Posterior cingulate gyrus (tissue), 11 donors: ENCODE measurements at places on chromosomes 12 and 14.

GRCh38 chr12:3405821-3406220, 85.2 kb upstream of the PRMT8 start:
- DNase-seq: no peak

GRCh38 chr12:110135806-110136205, 11.6 kb downstream of the IFT81 start:
- no peak for DNase-seq

DNA sequence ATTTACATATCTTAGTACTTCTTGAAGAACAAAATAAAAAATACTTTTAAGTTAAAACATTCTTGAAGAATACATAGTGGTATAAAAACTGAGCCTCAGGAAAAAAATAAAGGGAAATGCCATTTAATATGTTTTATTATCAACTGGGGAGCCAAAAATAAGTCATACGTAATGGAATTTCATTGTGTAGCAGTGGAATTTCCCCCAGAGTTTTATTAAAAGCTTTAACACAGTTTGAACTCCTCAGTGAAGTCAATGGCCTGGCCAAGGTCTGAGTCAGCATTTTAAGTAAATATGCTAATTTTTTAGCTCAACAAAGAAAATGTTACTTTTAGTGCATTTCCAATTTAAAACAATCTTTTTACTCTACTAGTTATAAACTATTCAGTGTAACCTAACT, 350.1 kb upstream of the ATP2B1 start:
- no peak for DNase-seq

DNA sequence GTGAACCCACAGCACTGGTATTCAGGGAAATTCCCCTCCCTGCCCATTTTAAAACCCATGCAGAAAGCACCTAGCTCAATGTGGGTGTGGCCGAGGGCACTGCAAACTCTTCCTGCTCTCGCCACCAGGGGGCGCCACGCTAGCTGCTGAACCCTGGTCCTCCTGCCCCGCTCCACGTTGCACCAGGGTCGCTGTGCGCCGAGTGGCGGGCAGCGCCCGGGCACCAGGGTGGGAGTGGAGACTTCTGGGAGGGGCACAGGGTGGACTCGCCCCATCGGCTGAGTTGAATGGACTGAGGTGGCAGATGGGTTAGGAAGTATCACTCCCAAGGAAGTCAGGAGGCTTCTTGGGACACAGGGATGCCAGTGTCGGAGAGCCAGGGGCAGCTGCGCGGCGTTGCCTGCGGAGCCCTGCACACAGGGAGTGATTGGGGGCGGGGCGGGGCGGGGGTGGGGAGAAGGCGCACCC, 48.1 kb upstream of the BCL11B start:
- DNase-seq: peak; percentile 52

DNA sequence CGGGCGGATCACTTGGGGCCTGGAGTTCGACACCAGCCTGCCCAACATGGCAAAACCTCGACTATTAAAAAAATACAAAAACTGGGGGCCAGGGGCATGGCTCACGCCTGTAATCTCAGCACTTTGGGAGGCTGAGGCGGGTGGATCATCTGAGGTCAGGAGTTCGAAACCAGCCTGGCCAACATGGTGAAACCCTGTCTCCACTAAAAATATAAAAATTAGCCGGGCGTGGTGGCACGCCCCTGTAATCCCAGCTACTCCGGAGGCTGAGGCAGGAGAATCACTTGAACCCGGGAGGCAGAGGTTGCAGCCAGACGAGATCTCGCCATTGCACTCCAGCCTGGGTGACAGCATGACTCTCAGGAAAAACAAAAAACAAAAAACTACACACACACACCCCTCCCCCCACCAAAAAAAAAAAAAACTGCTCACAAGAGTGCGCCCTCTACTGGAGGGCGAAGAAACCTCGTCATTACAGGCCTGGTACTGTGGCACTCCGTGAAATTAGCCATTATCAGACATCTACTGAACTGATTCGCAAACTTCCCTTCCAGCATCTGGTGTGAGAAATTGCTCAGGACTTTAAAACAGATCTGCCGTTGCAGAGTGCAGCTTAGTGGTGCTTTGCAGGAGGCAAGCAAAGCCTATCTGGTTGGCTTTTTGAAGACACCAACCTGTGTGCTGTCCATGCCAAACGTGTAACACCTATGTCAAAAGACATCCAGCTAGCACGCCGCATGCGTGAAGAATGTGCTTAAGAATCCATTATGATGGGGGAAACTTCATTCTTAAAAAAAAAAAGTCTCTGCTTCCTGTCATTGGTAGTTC, 7.7 kb downstream of the PPP1R3E start:
- peak; percentile 29 for DNase-seq

GRCh38 chr12:6934110-6934509, 6.4 kb downstream of the ATN1 start:
- DNase-seq: no peak

DNA sequence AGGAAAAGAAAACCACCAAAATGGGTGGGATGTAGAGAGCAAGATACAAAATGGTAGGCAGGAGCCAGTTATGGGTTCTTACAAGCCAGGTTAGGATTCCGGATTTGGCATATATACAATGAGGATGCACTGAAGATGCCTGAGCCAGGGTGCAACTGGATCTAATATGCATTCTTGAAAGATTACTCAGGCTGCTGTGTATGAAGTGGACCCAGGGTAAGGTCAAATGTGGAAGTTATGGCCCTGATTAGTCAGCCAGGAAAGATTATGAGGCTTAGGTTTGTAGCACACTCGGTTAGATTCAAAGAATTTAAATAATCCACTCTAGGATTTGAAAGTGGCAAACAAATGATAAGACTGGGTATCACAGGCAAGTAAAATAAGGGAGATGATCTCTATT, 1750.7 kb upstream of the FLRT2 start:
- no peak for DNase-seq

GRCh38 chr12:125983094-125983783, 918.0 kb downstream of the AACS start:
- no peak for DNase-seq

GRCh38 chr12:61713121-61713520, 547.1 kb upstream of the USP15 start:
- no peak for DNase-seq

DNA sequence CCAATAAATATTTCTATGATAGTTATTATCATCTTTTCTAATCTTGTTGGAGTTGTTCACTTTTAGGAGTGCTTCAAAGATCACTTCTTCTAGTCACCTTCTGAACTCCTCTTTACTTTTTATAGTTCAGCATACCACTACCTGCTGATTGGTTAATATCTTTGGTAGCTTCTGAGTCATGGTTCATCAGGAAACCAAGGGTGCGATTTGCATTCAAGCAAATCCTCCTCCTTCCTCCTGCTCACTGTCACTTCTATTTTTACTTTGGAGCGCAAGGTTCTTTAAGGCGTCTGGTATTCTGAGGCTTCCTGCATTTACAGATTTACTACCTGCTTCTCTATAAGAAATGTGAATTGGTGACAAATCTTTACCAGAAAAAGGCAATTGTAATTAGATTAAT, 24.0 kb downstream of the SYT1 start:
- DNase-seq: no peak

DNA sequence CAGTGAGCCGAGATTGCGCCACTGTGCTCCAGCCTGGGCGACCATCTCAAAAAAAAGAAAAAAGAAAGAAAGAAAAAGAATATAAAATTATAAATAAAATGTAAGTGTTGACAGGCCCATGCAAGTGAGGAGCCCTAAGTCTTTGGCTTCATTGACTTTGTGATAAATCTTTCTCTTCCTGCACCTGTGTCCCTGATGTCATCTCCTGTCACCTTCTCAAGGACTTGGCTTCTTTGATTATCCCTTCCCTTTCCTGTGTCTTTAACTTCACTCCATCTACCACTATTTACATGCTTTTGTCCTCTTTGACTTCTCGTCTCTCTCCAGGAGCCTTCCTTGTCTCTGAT, 33.6 kb upstream of the WNK1 start:
- no peak for DNase-seq

DNA sequence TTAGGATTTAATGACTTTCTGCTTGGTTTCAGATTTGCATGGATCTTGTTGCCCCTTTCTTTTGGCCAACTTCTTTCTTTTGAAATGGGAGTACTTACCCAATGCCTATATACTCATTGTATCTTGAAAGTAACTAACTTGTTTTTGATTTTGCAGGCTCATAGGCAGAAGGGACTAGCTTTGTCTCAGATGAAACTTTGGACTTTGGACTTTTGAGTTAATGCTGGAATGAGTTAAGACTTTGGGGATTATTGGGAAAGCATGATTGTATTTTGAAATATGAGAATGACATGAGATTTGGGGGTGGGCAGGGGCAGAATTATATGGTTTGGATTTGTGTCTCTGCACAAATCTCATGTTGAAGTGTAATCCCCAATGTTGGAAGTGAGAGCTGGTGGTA, 657.1 kb downstream of the TMTC2 start:
- DNase-seq: no peak

DNA sequence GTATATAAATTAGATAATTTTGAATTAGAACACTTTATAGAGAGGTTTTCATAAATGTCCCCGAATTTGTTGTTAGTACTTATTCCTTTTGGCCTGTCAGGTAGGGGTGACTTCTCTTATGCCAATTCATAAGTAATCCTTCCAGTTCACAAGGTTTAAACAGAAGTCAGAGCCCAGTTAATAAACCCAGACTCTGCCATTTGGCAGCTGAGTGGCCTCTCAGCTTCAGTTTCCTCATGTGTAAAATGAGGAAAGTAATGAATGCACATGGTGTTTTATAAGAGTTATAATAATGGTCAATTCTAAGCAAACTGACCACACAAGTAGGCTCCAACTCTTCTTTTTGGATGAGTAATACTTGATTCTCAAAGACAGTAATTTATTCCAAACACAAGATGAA, 10.3 kb downstream of the MTERF2 start:
- DNase-seq: no peak

DNA sequence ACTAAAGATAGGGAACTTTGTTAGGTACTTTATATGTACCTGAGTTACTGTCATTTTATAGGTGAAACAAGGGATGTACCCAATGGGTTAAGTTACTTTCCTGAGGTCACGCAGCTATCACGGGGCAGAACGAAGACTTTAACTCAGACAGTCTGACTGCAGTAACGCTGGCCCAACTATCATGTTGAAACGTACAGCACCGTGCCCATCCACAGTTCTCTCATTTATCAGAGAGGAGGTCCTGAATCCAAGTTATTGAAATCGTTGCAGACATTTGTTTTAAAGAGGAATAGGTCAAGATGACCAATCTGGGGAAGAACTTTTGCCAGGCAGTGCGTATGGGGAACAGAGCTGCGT, 587 bp upstream of the C12orf75 start:
- no peak for DNase-seq

- no peak for DNase-seq
These were observed 804.5 kb downstream of the NRXN3 start for GRCh38 chr14:78974691-78975090.

- no peak for DNase-seq
These were observed 194.9 kb downstream of the ADAMTS20 start for GRCh38 chr12:43357141-43357540.

GRCh38 chr12:38156497-38157245, 159.9 kb upstream of the ALG10B start:
- DNase-seq: no peak

DNA sequence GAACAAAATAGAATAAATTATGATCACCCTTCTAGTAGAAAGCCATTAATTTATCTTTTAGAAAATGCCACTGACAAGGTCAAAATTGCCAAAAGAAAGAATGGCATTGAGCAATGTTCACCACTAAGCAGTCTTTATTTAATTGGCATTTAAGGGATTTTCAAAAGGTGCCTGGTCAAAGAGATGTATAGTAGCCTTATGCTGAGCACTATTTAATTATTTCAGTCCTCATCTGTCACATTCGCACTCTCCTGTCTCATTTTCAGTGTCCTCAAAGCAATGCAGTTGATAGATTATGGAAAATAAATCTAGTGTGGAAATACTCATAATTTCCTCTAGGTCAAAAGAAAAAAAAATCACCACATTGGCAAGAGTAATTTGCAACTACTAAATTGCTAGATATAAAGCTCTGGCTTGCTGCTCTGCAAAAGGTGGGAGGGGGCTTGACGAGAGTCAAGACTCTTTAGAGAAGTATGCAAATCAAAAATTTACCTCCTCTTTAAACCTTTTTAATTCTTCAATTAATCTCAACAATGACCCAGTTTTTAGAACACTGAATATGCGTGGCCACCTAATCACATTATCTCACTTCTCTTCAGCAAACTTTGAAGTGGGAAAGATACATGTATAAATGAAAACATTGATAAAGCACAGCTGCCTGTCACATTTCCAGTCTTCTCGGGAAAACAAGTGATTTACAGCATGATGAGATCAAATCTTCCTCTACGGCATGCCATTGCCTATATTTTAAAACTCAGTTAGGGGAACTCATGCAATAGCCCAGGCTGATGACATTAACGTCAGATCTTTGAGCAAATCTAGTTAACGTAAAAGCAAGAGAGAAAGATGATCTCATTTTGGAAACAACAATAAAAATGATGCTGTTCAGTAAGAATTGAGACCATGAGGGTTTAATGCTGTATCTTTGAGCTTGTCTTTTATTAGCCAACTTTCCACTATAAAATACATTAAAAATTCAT, 373.1 kb upstream of the DCN start:
- DNase-seq: no peak

DNA sequence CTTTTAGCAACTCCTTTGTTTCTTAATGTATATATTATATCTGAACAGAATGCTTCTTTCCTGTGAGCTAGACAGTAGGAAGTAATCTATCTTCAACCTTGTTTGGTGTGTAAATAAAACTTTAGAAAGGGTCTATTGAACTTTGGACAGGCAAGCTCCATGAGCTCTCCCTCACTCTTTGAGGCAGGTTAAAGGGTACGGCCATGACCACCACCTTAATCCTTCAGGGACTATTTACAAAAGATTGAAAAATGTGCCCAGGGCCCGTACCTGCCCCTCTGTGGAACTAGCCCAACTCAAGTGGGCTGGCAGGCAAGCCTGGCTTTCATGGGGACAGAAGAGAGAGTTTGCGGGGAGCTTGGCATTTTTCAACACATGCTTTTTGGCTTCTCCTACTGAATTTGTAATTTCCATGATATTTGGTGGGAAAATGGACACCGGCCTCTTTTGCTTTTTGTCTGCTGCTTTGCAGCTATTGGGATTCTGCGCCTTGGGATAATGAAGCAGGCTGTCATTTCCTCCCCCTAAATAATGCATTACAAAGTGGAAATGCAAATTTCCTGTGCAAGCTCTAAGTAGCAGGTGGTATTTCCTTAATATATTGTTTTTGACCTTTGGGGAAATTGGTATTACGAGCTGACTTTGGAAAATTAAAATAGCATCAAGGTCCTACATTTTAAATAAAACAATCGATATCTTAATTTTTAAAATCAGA, 106.0 kb downstream of the HMGA2 start:
- peak; percentile 24 for DNase-seq

GRCh38 chr12:108605690-108606406, 8.0 kb upstream of the TMEM119 start:
- no peak for DNase-seq

DNA sequence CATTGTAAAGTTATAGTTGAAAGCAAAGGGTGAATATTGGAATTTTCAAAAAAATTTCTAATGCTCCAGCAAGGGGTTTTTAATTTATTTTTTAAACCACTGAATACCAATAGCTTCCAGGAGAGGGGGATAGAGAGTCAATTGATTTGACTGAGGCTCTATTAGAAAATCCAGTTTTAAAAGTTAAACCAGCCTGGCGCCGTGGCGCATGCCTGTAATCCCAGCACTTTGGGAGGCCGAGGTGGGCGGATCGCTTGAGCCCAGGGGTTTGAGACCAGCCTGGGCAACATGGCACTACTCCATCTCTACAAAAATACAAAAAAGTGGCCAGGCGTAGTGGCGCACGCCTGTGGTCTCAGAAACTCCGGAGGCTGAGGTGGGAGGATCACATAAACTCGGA, 150.1 kb downstream of the SLC38A4 start:
- no peak for DNase-seq
